Globus pallidus (tissue), 1 donor: ENCODE measurements at places on chromosomes 5 and 9.

- no peak for DNase-seq
Measured at GRCh38 chr5:178325679-178326373, 93.2 kb upstream of the PHYKPL start.

- no peak for DNase-seq
Measured at GRCh38 chr5:111113678-111114077, 21.5 kb downstream of the WDR36 start.

DNA sequence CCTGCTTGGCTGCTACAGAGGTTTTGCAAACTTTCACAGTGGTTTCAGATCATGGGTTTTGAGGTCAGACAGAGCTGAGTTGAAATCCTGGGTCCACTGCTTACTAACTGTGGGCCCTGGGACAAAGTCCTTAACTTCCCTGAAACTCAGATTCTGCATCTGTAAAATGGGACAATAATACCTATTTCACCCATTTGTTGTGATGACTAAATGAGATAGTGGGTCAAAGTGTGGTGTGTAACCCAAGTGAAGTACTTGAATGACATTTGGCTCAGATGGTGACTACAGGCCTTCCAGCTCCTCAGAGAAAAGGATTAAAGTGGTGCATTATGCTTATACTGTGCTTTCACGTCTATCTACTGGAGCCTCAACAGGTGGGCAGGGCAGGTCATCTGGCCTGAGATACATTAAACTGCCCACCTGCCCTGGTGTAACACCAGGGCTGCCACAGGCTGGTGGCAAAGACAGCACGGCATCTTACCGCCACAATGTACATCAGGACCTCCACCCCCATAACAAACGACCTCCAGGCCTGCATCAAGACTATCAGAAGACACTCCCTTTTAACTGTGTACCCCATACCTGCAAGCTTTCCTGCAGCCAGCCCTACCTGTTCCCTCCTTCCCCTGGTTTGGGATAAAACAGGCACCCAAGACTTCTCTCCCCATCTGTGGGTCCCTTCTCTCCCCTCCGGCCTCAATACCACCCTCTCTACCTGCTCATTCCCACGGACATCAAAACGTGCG, 846 bp upstream of the TRAF1 start:
- no peak for DNase-seq

DNA sequence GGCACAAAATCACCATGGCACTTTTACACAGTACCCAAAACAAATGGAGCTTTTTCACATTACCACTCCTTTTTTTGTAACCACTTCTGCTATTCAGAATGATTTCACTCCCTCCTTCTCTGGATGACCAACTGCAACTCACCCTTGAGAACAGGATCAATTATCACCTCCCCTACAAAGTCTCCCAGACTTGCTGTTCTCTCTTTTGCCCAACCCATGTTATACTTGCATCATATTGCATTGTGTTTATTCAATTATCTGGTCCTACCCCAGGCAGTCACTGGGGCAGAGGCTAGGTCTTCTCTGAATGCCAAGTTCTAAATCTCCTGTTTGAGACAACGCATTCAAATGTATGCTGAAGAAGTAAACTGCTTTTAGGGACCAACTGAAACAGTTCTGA, 96.0 kb downstream of the GPR21 start:
- DNase-seq: no peak
